ENCODE measurements at places on chromosomes 7 and 10. TPM values are rescaled to one million over a fixed set of nuclear protein-coding genes. Genes with fewer than 3 reads are reported as not detected.

Gene ASZ1
- total RNA-seq: not detected

Gene ERVW-1
- 0.92 TPM for total RNA-seq

Gene SLC26A3
- total RNA-seq: not detected

Gene GIMAP8
- 0.13 TPM for total RNA-seq

Gene CUBN
- total RNA-seq: 1.5 TPM

Gene TAS2R41
- not detected for total RNA-seq

Gene SCIN
- 1.2 TPM for total RNA-seq

Gene ACSM6
- total RNA-seq: not detected

Gene ZNF485
- 5.4 TPM for total RNA-seq

Gene ZNF777
- total RNA-seq: 10.9 TPM

Gene TAF5
- 8.4 TPM for total RNA-seq

Gene NOS3
- 3.9 TPM for total RNA-seq

Gene OPN4
- 0.20 TPM for total RNA-seq

Gene PDK4
- 1.5 TPM for total RNA-seq

Gene WNT16
- total RNA-seq: 0.17 TPM

Gene CALML3
- 0.93 TPM for total RNA-seq

Gene ANKRD7
- total RNA-seq: not detected

Gene OIT3
- total RNA-seq: 0.24 TPM

Gene INMT
- total RNA-seq: 1.2 TPM

Gene DOCK4
- total RNA-seq: 24.1 TPM

Gene GRID2IP
- total RNA-seq: 0.38 TPM

Gene NRAP
- 0.11 TPM for total RNA-seq

Gene CCDC126
- total RNA-seq: 14.2 TPM
